ENCODE measurements at places on chromosomes 4 and X.

DNA sequence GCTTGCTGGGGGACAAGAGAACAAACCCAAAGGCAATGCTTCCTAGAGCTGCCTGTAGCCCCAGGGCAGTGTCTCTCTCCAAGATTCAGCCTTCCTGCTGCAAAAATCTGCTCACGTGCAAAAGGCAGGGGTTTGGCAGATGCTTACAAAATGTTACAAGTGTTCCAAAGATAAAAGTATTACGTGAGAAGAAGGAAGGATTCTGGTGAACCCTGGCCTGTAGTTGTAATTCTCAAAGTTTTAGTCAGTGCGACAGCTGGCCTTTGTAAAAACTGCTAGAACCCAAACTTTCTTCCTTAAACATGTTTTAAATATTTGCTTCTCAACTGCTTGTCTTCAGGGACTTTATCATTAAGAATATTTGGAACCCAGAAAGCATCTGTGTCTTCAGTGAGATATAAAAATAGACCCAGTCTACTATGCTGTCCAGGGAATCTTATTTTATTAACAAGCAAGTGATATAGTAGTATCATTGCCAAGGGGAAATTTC lies 232.3 kb downstream of the FRMPD4 start:
- no peak for DNase-seq

DNA sequence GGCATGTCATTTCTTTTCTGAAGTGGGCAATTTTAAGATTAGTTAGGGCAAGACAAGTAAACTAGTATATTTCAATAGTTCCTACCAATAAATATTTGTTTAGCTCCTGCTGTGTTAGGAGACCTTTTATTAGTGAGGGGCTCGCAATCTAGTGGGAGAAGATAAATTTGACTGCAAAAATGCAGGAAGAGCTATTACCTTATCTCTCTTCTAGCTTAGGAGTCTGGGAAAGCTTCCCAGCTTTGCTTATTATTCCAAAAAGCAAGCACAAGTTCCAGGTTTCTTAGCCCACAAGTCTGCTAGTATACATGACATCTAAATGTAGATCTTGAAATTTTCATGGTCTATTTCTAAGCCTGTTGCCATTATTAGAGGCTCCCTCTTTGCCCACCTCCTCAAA lies 191.1 kb downstream of the GC start:
- DNase-seq = no peak

DNA sequence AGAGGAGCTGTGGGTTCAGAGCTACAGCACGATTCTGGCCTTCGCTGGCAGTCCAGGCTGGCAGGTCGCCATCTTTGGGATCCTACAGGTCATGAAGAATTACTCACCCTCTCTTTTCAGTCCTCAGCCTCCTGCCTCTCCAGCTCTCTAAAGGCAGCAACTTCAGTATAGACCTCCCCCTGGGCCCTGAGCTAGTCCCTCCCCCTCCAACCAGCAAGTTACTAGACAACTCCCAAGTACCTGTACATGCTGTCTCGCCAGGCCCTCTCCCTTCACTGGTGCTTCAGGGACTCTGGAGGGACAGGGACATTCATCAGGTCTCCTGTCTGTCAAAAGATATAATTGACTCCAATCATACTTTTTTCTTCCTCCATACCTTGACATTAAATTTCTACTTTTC lies at the start of gene GPR119:
TSS of gene GPR119 (minus strand) at position 155 of the 400 bp plus-strand sequence. CDS start 227 bp downstream, outside the sequence.
- no peak for DNase-seq

GRCh38 chr4:79700356-79700755 lies 292.3 kb upstream of the GK2 start:
- no peak for DNase-seq

GRCh38 chr4:815464-816146 lies 10.3 kb downstream of the CPLX1 start:
- DNase-seq = no peak

- no peak for DNase-seq
These were observed 1.0 kb upstream of the USP27X start for GRCh38 chrX:49878128-49878833.

DNA sequence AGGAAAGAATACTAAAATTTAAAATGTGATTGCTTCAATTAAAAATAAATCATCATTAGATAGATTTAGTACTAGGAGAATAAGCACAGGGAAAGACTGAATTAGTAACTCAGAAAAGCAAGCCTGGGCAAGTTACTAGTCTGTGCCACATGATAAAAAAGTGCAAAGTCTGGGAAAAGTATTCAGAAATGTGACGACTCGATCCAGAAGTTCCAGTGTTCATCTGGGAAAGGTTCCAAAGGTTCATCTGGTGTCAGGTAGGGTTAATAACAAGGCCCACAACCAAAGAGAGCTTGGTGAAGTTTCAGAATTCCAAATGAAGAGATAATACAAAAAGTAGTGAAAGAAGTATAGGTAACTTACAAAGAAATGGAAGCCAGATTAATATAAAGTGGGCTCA lies 78.3 kb upstream of the ARSJ start:
- DNase-seq = no peak

DNA sequence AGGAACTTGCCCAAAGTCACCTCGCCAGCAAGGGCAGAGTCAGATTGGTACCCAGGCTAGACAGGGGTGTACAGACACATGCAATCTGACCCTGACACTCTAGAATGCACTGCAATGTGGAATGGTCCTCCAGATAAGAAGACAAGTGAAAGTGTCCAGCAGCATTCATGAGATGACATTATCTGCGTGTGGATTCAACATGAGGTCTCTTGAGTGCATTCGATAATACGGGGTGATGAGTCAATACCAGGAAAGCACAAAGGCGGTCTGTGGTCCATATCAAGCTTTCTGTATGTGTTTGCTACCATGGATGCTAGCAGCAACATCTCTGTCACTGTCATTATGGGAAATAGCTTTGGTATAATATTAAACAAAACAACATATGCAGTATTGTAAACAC lies 6.8 kb upstream of the XAGE3 start:
- DNase-seq = no peak

DNA sequence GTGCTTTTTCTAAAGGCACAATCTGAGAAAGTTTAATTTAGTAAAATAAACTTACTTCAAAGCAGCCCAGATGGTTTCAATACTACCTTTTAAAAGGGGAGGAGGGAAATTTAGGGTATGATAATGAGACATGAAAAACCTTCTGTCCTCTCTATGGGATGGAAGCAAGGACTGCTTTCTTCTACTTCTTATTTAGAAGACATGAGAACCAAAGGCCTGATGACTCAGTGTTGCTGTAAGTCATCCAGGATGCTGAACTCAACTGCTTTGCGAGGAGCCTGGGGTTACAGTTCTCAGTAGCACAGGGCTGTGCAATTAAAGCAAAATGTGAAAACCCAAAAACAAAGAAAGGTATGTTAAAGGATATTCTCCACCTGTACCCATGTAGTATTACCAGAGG lies 140.8 kb upstream of the EDNRA start:
- DNase-seq = no peak

GRCh38 chrX:134244043-134244442 lies 7.1 kb downstream of the CCDC160 start:
- no peak for DNase-seq

GRCh38 chr4:39083164-39083563 lies 21.1 kb downstream of the KLHL5 start:
- no peak for DNase-seq

DNA sequence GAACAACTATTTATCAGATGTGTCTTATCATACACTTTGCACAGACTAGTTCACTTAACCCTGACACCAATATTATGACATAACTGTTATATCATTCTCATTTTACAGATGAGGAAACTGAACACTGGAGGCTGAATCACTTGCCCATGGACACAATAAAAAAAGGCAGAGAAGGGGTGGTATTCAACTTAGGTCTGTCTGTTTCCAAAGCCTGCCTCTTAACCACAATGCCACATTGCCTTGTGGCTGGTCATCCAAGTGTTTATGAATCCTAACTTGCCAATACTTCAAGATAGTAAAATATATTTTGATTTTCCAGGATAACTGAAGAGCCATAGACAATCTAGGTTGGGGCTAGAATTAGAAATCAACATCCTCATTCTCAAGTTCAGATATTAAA lies 327.8 kb downstream of the NR3C2 start:
- DNase-seq = no peak

- DNase-seq = no peak
These were observed 823.5 kb downstream of the ADGRL3 start for GRCh38 chr4:62023633-62024032.

- DNase-seq = peak; percentile 34
These were observed 147.9 kb downstream of the NSUN7 start for GRCh38 chr4:40897557-40898203.

DNA sequence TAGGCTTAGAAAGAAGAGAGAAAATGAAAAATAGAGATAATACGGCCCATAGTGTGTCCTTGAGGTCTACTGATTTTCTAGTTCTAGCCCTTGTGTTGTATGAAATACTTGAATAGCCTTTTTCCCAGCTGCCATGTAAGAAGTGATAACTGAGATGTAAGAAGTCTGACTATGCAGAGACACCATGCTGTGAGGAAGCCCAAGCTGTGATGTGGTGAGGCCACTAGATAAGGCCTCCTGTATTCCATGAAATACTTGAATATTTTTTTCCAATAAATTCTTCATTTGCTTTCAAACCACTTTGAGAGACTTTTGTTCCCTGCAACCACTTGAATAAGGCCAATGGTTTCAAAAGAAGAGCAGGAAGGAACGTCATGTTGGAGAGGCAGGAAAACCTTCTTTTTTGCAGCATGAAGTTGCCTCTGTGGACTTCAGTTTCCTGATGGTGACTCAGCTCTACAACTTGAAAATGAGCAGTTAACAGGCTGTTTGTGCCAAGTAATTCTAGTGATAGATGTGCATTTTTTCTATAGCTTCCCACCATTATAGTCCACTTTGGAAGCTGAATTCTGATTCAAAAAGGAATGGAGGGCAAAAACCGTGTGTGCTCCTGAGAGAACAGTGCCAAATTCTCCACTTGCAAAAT lies 25.5 kb upstream of the FAM9C start:
- no peak for DNase-seq

- peak; percentile 43 for DNase-seq
These were observed 4.3 kb upstream of the HAUS7 start for GRCh38 chrX:153474718-153475117.

GRCh38 chr4:78552389-78553042 lies 946 bp downstream of the ANXA3 start:
- DNase-seq = no peak

DNA sequence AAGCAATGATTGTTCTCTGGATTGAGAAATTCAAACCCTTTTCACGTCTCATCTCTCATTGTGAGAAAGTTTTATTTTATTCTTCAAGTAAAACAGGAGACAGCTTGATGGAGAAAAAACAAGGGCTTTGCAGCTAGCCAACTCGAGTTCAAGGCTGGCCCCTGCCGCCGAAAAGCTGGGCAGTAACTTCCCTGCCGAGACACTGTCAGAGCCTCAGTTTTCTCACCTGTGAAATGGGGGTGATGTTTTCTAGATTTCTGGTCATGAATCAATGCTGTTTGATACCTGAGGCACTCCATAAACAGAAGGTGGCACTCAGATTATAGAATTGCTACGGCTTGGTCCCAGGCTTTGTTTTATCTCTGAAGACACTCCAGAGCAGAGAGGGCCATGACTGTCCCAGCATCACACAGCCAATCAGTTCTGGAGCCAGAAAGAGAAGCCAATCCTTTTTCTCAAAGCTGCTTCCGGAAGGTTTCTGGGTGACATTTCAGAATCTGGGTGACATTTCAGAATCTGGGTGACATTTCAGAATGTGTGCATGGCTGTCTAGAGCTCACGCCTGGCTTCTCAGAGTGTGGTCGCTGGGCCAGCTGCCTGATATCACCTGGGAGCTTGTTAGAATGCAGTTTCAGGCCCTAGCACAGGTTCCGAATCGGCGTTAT lies 33.2 kb downstream of the HMX1 start:
- no peak for DNase-seq

- DNase-seq = no peak
These were observed 331.6 kb downstream of the UNC5C start for GRCh38 chr4:95217197-95217596.

- no peak for DNase-seq
These were observed 226.6 kb downstream of the NSUN7 start for GRCh38 chr4:40976343-40976742.

GRCh38 chr4:119297795-119298194 lies 24.1 kb downstream of the FABP2 start:
- no peak for DNase-seq

DNA sequence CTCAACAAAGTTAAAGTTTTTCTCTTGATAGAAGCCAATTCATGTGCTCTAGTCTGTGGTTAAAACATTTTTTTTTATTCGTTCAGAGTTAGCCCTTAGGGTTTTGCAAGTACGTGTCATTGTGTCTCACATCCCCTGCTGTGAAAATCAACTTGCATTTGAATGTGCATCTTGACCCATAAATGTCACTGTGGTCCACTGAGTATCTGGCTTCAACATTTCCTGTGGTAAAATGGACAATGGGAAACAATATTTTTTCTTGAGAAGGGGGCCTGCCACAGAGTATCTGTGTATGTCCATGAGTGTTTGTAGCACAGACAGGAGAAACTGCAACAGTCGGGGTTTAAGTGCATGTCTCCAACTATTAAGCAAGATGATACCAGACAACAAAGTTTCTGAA lies 554.8 kb upstream of the TENM3 start:
- DNase-seq = no peak

GRCh38 chrX:150150076-150150779 lies 211.9 kb upstream of the EOLA2 start:
- no peak for DNase-seq

GRCh38 chr4:61401771-61402170 lies 201.6 kb downstream of the ADGRL3 start:
- no peak for DNase-seq

GRCh38 chrX:16592194-16592770 lies 57.7 kb upstream of the S100G start:
- DNase-seq = no peak

DNA sequence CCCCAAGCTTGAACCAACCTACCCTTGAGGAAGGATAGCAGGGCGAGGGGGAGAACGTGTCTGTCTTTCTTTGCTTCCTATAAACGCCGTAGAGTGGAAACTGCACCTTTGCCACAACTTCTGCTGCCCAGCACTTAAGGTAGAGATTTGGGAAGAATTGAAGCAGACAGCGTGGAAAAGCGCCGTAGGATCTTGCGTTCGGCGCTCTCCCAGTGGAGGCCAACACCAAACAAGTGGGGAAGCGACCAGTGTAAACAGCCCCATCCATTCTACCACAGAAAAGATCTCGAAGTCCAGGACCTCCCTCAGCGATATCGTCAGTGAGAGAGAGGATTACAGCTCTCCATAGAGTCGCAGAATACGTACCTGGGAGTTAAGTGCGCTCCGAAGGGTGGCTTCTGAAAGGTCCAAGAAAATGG lies 3.9 kb upstream of the NKX6-1 start:
- DNase-seq = no peak

DNA sequence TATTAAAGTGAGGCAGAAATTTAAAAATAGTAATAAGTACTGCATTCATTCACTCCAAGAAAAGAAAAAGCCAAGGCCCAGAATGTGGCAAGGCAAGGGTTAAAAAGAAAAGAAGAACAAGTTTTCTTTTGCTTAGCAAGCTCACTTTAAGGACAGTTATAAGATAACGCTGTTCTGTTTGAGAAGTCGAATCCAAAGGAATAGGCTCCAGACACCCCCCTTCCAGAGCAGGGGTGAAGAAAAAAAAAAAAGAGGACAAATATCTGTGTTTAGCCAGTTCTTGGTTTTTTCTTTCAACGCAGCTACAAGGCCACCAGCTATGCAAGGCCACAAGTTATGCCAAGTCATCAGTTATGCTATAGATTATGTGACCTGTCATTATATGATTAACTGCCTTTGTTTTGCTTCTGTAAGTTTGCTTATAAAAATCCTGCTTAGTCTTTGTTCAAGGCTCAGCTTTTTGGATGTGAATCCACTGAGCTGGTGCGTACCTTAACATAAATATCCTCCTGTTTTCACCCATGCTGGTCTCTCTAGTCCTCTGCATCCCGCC lies 1.4 kb downstream of the GRK4 start:
- DNase-seq = no peak

- DNase-seq = no peak
These were observed 232.2 kb downstream of the C4orf33 start for GRCh38 chr4:129328162-129328561.

- DNase-seq = no peak
These were observed 287.5 kb downstream of the CAMK2D start for GRCh38 chr4:113474017-113474416.
